ENCODE measurements at places on chromosomes 5 and 9.
A peak's percentile ranks its signal among the peaks of the same experiment; 100 is the strongest.

GRCh38 chr5:135008556-135008955, 25.5 kb downstream of the PITX1 start:
- no peak for DNase-seq

DNA sequence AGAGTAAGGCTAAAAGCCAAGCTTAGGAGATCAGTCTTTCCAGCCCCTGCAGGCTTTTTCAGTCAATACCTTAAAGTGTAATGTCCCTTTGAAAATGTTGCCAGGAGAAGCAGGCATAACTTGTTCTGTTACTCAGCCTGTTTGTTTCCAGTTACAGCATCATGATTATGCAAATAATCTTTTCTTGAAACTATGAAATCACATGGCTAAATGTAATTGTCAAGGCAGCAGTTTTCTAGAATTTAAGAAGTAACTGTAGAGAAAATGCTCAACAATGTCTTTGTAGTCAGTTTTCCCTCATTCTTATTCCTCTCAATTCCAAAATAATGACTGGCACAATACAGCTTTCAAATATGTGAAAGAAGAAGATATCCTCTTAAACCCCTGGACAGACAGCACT, 1.9 kb upstream of the GPR107 start:
- DNase-seq: no peak

- DNase-seq: peak; percentile 6
Measured at GRCh38 chr9:21812946-21813568, 10.6 kb downstream of the MTAP start.

GRCh38 chr5:98424681-98425450, 348.6 kb upstream of the RGMB start:
- DNase-seq: peak; percentile 10

GRCh38 chr5:94746731-94747124, 128.3 kb downstream of the SLF1 start:
- DNase-seq: no peak

GRCh38 chr5:146781157-146781556, 97.4 kb downstream of the PPP2R2B start:
- peak; percentile 66 for DNase-seq

GRCh38 chr9:135714242-135715055, 12.5 kb downstream of the KCNT1 start:
- no peak for DNase-seq

- DNase-seq: no peak
Measured at GRCh38 chr9:133248726-133249295, 26.2 kb downstream of the ABO start.

- DNase-seq: no peak
Measured at GRCh38 chr5:112870966-112871365, 9.9 kb downstream of the SRP19 start.

DNA sequence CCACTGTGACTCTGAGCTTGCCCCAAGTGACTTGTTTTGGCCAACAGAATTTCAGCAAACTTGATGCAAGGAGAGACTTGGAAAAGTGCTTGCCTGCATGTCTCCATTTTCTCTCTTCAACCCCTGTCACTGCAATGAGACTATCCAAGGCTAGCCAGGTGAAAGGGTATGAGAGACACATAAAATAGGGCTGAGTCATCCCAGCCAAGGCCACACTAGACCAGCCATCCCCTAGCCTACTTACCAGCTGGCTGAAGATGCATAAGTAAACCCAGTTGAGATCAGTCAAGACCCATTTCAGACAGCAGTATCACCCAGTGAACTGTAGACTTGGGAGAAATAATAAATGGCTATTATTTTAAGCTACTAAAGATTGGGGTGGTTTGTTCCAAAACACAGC, 52.9 kb upstream of the VLDLR start:
- no peak for DNase-seq

GRCh38 chr9:31032206-31032605, 1352.2 kb upstream of the ACO1 start:
- no peak for DNase-seq

- no peak for DNase-seq
Measured at GRCh38 chr9:134007150-134007549, 15.0 kb upstream of the VAV2 start.

DNA sequence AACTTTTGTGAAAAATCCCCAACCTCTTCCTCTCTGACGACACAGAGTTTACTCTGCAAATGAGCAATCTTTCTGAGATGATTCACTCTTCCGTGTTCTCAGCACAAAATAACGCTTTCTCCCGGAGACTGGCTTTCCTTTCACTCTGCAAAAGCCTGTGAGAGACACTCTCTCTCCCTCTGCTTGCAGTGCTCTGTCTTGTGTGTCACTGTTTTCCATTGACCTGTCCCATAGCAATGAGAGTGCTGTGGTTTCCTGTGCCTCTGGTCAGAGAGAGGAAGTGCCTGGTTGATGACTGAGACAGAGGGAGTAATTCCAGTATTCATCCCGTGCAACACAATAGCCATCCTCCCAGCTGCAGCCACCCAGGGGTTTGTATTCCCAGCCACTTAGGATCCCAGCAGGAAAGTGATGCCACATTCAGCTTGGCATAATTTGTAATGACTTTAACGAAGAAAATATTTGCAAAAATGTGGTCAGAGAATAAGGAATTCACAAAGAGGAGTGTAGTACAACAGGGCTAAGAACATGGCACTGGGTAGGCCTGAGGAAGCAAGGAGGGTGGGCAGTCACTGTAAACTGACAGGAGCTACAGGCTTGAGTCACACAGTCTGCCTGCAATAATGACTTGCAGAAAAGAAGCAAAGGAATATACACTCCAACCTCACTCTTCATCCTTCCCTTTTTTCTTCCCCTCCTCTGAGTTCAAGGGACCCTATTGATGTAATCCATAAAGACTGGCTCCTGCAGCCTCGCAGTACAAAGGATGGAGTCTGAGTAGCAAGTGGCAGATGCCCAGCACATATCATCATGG, 463.5 kb upstream of the RGMB start:
- DNase-seq: no peak

DNA sequence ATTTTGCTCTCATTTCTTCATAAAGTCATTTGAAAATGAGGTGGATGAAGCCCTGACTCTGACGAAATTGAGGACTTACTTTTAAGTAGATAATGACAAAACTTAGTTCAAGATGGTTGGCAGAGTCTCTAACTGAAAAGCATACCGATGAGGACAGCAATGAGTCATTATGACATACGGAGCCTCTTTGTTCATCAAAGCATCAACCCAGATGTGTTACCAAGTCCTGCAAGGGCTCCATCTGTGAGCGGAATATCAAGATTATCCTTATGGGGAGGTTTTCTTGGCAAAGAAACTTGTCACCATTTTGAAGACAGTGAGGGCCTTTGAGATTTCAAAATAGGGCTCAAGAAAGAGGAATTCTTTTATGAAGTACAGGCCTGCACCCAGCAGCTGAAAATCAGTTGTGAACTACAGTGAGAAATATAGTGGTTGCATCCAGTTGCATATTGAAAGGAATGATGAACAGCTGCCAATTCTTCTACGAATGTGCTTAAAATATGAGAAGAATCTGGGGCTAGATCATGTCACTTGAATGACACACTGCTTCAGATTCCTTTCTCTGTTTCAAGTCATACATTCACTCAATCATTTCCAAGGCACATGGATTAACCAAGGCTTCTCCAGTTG, 86.6 kb upstream of the SLC24A2 start:
- DNase-seq: no peak

DNA sequence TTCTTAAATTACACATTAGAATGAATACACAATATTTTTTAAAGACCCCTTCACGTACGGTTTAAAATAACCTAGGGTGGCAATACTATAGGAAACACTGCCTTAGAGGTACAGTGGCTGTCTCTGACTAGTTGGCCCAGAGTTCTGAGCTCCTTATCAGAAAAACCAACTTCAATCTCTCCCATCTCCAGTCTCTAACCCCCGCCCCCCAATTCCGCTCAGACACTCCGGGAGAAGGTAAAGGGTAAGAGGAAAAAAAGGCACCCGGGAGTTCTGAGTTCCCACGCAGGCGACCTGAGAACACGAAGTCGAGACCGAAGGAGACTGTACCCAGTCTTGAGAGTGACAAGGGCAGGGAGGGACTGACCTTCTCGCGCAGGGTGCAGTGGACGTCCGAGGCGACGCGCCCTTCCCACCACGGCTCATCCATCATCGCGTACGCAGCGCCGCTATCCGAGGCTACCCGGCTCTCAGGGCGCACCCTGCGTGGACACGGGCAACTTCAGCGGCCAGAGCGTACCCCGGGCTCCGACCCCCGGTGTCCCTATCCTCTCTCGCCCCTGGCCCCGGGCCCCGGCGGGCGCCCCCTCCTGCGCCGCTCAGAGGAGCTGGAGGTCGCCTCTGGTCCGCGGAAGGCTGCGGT, 752 bp downstream of the CCNJL start:
- peak; percentile 14 for DNase-seq

DNA sequence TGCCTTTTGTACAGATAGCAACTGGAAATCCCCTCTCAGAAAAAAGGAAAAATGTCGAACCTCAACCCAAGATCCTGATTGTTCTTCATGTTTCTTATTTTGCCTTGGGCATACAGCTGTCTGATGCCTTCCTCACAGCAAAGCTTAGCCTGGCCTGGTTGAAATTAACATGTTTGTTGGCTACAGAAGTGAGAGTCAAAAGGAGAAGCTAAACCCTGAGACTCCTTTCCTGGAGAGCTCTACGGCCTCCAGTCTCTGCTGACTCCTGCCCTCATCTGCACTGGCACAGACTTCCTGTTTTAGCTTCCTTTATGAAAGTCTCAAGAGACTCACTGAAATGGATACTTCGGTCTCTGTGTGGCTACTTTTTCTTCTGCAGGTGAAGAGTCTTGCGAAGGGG, 186.7 kb downstream of the PARP8 start:
- DNase-seq: no peak

GRCh38 chr5:150361301-150361700, 3.8 kb downstream of the TCOF1 start:
- DNase-seq: no peak

DNA sequence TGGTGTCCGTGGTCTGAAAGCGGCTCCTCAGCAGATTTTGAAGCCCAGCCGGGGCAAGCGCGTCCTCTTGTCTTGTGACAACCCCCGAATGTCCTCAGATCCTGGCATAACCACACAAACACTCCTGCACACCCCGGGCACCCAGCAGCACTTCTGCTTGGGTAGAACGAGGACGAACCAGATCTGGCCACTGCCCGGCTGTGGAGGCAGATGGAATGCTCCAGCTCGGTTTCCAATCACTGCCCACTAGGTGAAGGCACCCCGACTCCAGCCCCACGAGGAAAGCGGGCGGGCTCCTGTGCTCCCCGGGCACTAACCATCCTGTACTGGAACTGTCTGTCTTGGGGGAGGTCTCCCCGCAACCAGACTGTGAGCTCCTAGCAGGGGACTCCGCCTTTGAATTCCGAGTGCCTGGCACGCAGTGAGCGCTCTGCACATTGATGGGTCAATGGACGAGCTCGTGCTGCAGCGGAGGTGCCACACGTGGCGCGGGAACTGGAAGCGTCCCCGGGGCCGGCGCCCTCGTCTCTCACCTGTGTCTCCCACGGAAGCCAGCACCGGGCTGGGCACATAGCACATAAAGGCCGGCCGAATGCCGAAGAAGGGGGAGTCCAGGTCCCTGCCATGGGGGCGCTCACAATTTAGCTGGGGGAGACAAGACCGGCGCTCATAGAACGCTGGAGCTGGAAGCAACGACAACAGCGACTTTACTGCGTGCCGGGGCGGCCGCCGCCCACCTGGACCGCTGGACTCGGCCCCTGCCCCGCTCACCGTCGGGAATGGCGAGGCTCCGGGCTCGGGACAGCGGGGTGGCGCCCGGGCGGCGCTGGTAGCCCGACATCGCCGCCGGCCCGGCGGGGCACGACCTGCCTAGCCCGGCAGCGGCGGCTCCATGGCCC, 608 bp downstream of the ENTR1 start:
- DNase-seq: peak; percentile 26

GRCh38 chr5:17314907-17315471, 97.6 kb downstream of the BASP1 start:
- peak; percentile 96 for DNase-seq

- DNase-seq: no peak
Measured at GRCh38 chr9:131727184-131727759, 12.6 kb downstream of the RAPGEF1 start.

DNA sequence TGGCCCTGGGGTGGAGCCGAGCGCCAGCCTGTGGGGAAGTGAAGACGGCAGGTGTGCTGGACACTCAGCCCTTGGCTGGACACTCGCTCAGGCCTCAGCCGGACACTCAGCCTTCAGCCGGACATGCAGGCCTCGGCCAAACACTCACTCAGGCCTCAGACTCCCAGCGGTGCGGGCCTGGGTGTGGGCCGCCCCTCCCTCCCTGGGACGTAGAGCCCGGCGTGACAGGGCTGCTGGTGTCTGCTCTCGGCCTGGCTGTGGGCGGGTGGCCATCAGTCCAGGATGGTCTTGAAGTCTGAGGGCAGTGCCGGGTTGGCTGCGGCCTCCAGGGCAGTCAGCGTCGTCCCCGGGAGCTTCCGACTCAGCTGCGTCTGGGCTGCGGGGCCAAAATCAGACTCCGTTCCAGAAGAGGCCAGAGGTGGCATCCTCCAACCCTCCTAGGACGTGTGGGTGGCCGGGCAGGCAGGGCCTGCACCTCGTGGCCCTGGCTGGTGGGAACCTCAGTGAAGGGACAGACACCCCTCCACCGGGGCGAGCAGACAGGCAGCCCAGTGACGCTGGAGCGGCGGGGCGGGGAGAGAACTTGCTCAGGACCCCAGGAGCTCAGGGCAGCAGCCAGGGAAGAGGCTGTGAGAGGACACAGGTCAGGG, 28.4 kb downstream of the SLC6A18 start:
- no peak for DNase-seq

- DNase-seq: no peak
Measured at GRCh38 chr9:6656614-6657300, 11.2 kb upstream of the GLDC start.

DNA sequence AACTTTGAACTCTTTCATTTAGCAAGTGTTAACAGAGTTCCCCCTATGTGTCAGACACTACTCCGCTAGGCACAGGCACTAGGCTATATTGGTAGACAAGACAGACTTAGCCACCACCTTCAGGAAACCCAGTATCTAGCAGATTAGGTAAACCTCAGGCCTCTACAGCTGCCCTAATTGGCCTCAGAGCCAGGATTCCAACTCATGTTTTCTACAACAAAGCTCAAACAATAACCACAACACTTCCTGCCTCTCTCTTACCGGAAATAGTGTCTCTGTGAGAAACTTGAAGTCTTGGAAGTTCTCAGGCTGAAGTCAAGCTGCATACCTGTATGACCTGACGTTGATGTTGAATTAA, 116.6 kb upstream of the SLC44A1 start:
- no peak for DNase-seq
